Urothelium cell line (cell line): ENCODE measurements at places on chromosomes 6 and 20.

DNA sequence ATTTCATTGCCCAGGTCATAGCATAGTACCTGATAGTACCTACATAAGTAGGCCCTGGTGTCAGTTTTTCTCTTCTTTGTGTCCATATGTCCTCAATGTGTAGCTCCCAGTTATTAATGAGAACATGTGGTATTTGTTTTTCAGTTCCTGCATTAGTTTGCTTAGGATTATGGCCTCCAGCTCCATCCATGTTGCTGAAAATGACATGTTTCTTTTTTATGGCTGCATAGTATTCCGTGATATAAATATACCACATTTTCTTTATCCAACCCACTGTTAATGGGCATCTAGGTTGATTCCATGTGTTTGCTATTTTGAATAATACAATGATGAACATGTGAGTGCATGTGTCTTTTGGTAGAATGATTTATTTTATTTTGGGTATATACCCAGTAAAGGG lies 641.6 kb downstream of the RFPL4B start:
- DNase-seq: no peak

DNA sequence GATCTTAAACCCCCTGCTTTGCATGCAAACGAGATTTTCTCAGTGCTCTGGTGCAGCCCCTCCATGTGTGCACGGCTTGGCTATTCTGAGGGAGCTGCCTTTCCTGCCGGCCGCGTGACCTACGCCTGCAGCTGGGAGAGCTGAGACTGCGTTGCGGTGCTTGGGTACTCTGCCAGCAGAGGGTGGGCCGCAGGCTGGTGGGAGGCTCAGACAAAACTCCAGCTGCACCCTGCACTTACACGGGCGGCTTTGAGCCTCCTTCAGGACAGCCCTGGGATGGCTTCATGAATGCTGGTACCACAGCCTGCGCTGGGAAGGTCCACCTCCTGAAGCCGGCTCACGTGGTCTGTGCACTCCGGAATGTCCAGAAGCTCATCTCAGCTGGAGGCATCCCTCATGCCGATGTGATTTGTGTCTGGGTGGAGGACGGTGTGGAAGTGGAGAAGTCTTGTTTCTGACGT lies 223.7 kb downstream of the DLL1 start:
- DNase-seq: no peak

- DNase-seq: peak; percentile 8
These were observed 432.2 kb downstream of the HTR1B start for GRCh38 chr6:77030929-77031674.

DNA sequence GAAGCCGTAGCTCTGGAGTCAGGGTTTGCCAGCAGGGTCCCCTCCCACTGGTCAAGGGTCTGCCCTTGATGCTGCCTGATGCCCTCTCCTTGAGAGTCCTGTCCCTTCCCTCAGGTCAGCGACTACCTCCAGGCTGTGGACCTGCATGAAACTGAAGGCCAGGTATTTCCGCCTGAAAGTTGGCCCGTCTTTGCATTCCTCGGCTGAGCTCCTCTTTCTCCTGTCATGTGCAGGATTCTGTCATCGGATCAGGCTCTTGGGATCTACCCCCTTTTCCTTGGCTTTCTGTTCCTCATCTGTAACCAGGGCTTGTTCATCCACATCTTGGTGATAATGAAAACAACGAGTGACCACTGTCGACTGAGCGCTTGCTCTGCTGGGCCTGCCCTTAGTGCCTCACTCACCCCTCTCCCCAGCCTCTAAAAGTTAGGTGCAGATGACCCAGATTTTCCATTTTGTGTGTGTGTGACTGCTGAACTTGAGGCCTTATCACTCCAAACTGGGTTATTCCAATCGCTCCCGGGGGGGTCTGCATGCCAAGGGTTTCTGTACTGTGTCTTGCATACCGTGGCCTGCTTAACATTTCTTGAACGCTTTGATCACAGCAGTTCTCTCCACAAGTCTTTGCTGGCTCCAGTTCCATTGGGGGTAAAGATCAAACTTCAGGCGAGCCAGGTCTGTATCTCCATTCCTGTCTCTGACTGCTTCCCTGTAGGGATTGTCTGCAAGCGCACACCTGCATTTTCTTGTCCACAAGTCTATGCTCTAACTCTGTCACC lies 81.6 kb downstream of the DTD1 start:
- no peak for DNase-seq

- no peak for DNase-seq
These were observed 220.6 kb upstream of the TSHZ2 start for GRCh38 chr20:52751571-52751970.
